ENCODE measurements at places on chromosomes 12 and 14. TPM values are rescaled to one million over a fixed set of nuclear protein-coding genes. Genes with fewer than 3 reads are reported as not detected.

The LRTM2 gene
- 0.27 TPM for total RNA-seq

The AKAP5 gene
- total RNA-seq, result 4.7 TPM

The PDE3A gene
- 0.41 TPM for total RNA-seq

The SLC39A9 gene
- total RNA-seq, result 116 TPM

GRCh38 chr12:108029051-108029835 is 99.8 kb upstream of the WSCD2 start:
- ATAC-seq, result peak; percentile 65

DNA sequence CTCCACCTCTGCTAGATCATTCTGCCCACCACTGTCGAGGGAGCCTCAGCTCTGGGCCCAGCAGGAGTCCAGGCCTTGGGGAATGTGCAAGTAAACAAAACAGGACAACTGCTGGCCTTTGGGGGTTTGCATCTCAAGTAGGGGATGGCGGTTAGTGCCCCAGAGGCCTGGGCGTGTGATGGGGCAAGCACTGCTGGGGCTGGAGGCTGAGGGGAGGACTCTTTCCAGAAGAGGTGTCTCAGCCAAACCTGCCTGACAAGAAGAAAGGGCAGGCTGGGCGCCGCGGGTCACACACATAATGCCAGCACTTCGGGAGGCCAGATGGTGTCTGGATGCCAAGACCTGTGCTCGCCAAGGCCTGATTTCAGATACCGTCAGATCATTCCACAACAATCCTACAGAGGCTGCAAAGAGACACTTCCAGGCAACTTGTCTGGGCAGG is 8.6 kb upstream of the ALDH2 start:
- ATAC-seq, result no peak

All from motor neuron (in vitro differentiated cells).